ENCODE measurements at places on chromosomes 16 and 17. TPM values are rescaled to one million over a fixed set of nuclear protein-coding genes. Genes with fewer than 3 reads are reported as not detected.
A peak's percentile ranks its signal among the peaks of the same experiment; 100 is the strongest.

DNA sequence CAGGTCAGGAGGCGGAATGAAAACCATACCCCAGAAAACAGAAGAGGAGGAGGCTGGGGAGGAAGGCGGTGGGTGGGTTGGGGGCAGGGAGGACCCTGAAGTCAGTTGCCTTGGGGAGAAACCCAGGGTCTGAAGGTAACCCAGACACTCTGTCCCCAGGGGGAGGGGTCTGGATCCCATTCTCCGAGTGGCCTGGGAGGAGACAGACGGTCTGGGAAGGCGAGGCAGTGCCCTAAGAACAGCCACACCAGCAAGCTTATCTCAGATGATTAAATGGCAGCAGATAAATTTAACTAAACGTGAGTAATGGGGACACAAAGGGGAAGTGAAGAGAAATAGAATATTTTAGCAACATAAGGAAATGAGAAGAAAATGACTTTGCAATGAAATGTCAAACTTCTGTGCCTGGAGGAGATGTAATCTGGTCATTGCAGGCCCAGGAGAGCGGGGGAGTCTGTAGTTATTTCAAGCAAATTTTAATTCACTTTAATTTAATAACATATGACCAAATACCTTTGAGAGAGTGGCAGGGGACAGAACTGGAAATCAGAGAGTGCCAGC lies 21.4 kb upstream of the ZFP90 start:
- DNase-seq, result no peak

GRCh38 chr16:79805621-79806020 lies 205.1 kb upstream of the MAF start:
- no peak for DNase-seq

DNA sequence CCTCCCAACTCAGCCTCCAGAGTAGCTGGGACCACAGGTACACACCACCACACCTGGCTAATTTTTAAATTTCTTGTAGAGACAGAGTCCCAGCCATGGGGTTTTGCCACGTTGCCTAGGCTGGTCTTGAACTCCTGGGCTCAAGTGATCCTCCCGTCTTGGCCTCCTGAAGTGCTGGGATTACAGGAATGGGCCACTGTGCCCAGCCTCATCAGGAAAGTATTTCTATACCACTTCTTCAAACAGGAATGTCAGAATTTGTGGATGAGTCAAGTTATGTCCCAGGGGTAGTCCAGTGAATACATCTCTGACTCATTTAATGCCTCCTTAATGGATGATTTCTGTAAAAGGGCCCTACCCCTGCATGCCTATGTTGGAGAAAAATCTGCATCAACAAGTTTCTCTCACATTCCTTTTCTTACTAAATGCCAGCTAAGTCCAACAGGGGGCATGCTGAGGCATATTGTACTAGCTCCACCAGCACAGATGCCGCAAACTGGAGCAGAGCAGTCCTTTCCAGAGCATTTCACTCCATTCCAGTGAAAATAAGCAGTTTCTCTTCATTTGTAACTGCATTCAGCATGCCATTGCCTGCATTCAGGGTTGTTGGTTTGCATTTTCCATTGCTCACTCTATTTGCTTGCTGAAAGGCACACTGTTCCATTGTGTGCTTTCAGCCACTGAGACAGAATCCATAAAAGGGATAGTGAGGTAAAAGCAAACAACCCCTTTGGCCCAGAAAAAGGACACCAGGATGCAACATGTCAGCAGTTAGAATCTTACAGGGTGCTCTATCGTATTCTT lies 5.3 kb upstream of the CAVIN1 start:
- peak; percentile 82 for DNase-seq

Gene RAB37
- 7.5 TPM for total RNA-seq

Gene VAT1
- 17.9 TPM for total RNA-seq

Gene PRAC2
- total RNA-seq, result not detected

DNA sequence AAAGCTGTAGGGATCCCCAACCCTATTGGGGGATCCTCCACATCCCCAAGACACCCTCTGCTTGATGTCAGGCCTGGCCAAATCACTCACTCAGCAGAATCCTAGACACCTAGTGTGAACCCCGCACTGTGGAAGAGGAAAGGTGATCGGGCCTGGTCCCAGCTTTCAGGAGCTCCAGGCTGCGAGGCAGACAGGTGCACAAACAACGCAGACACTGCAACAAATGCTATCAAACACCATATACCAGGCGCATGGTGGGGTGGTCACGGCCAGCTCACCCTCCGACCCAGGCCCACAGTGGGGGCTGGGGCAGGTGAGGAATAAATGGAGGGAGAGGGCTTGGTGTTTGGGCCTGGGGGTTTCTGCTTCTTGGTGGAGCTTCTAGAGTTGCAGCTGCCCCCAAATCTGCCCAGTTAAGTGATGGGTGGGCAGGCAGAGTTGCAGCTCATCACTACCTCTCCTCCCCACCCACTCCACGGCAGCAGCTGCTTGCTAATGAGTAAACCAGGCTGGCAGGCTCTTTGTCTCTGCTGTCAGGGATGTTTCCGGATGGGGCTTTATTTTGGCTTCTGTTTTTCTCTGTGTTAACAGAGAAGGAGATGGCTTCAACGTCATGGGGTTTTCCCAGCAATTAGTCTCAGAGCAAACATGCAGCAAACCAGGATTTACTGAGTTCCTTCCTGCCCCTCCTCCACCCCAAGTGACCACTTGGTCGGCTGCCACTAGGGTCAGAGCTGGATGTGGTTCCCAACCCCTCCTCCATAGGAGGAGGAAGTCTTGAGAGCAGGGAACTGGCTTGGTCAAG lies 46.6 kb downstream of the PECAM1 start:
- peak; percentile 69 for DNase-seq

Gene NIP7
- 84.8 TPM for total RNA-seq

DNA sequence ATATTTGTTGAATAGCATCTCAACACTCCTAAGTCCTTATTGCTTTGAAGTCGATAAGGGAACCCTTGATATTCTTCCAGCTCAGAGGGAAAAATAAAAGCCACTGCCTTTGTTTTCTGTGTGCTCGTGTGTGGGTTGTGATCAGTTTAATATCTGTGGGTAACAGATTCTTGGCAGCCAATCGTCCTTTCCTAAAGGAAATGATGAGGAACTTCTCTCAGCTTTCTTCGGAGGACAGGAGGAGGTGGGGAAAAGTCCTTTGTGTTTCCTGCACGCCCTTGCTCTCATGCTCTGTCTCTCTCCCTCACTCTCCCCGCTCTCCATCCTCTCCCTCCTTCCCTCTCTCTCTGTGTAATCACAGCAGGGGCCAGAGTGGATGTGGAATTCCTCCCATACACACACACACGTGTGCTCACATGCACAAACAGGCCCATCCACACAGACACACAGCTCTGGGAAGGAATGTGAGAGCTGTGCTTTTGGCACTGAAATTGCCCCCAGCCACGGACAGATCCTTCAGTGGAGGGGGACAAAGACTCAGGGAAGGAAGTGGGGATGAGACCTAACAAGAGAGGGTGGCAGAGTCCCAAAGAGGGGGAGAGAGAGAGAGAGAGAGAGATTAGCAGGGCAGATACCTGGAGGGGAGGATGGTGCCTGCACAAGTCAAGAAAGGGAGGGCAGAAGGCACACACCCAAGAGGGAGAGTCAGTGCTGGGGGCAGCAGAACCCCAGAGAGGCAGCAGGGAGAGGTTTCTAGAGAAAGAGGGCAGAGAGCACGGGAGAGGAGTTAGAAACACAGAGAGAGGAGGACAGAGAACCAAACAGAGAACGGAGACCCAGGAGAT lies 83.5 kb upstream of the PLCG2 start:
- no peak for DNase-seq

DNA sequence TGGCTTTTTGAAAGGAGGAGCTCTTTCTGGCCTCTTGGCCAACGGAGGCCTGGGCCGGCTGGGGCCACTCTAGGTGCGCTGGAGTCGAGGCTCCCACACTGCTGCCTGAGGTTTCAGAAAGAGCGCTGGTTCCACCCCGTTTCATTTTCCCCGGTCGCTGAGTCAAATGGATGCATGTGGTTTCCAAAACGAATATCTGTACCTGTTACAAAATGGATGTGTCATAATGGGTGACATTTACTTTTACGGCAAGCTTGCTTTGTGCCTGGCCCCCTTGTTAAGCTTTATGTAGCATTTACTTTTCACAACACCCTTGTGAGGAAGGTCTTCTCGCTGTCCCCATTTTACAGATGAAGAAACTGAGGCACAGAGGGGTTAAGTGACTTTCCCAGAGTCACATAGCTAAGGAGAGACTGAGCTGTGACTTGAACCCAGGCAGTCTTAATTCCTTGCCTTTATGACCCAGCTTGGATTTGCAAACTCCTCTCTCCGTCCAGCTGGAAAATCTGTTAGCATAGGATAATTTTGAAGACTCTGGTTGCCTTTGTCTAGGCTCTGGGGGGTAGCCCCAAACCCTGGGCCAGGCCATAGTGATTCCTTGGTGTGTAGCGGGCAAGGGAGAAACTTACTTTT lies 10.6 kb downstream of the KSR1 start:
- DNase-seq, result peak; percentile 93

- no peak for DNase-seq
These were observed 931.6 kb upstream of the GOT2 start for GRCh38 chr16:59665618-59666220.

DNA sequence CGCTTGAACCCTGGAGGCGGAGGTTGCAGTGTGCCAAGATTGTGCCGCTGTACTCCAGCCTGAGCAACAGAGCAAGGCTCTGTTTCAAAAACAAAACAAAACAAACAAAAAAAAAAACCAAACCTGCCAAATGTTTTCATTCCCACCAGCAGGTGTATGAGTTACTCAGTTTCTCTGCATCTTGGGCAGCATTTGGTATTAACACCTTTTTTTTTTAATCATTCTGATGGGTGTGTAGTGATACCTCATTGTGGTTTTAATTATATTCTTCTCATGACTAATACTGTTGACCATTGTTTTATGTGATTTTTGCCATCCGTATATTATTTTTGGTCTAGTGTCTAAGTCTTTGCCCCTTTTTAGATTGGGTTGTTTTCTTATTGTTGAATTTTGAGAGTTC lies 15.3 kb downstream of the NFATC3 start:
- no peak for DNase-seq

GRCh38 chr17:81291662-81292061 lies 3.4 kb downstream of the SLC38A10 start:
- peak; percentile 90 for DNase-seq

Gene KRT25
- not detected for total RNA-seq

- DNase-seq, result no peak
These were observed 14.5 kb downstream of the CD2BP2 start for GRCh38 chr16:30340621-30341020.

DNA sequence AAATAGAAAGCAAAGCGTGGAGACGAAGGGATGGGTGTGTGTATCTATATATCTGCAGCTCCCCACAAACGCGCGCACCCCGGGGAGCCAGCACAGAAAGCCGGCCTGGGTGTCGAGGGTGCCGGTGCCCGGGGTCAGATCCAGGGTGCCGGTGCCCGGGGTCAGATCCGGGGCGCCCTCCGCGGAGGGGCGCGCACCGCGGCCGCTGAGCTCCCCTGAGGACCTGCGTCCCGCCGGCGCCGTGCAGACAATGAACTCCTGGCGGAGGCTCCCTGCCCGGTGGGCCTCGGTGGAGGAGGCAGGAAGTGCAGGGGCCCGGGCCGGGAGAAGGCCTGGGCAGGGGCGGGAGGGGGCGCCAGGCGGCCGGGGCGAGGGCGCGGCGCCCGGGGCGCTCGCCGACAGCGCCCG lies 1.1 kb downstream of the ZNF423 start:
- DNase-seq, result peak; percentile 61

Gene PRSS53
- 4.3 TPM for total RNA-seq

Gene CD300E
- not detected for total RNA-seq

DNA sequence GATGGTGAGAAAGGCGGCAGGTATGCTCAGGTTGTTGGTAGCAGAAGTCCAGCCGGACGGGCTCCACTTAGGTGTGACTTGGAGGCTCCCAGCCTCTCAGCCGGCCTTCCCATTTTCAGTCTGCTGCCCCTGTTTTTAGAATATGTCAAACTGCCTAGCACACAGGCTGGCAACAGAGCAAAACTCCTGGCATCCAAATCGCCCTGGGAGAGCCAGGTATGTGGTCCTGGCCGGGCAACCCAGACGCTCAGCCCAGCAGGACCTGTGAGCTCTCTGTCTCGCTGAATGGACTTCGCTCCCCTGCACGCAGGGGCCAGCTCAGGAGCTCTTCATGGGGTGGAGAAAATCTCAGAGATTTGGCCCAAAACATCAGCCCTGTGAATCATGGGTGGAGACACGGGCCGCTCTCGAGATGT lies 147.9 kb upstream of the CHMP6 start:
- DNase-seq, result no peak

GRCh38 chr16:6625606-6626005 lies 707.0 kb upstream of the RBFOX1 start:
- no peak for DNase-seq

DNA sequence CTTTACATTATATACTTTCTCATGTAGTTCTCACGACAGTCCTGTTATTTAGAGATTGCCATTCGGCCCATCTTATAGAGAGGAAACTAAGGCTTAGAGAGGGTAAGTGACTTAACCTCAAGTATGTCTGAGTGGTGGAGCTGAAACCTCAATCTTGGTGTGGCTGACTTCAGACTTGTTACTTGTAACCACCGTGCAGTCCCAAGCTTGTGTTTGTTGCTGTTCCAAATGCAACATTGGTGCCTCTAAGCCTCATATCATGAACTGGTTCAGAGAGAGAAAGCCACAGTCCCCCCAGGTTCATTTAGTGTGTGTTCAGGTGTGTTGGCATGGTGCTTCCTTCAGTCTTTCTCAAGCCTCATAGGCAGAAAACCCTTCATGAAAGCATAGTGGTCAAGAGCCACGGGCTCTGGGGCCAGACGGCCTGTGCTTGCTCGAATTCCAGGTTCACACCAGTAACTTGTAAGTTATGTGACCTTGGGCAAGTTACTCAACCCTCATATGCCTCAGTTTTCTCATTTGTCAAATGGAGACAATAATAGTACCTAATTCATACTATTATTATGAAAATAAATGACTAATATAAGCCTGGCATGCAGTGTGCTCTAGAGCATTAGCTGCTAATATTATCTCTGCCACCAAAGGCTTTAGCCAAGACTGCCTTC lies 39.9 kb downstream of the CDH1 start:
- DNase-seq, result peak; percentile 82

DNA sequence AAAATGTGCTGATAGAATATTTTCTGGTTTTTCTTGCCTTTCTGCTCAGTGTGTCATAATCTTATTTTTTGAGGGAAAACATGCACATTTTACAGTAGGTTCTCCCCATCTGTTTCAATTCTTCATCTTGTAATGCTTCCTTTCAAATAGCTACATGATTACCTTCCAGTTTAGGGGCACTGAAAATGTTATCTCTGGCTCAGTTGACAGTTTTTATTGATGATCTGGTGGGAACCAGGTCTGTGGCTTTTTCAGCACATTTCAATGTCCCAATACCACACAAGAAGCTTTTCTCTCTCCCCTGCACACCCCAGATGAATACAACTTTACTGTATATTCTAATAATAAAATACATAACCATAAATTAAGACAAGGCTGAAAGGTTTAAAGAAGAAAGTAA lies 36.5 kb downstream of the FTO start:
- DNase-seq, result no peak

- DNase-seq, result peak; percentile 93
These were observed 4.5 kb upstream of the HSD17B1 start for GRCh38 chr17:42548070-42548837.

DNA sequence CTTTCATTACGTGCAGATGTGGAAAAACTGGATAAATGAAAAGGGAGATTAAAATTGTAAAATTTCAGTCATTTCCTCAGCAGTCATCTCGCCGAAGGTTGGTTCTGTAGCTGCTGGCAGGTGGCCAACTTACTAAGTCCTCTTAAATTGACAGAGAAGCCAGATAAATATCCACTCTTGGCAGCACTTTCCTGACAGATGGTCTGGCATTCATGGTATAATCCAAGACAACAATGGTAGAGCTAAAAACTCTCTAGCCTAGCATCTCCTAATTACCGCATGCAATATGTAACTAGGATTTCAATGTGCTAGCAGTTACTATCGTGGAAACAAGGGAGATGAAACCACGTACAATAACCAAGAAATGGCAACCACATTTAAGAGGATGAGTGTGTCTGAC lies 306.3 kb downstream of the CNTNAP4 start:
- DNase-seq, result no peak

Gene TMEM204
- total RNA-seq, result 20.8 TPM

Gene HOXB1
- not detected for total RNA-seq
